ENCODE measurements at places on chromosomes 1 and 21. TPM values are rescaled to one million over a fixed set of nuclear protein-coding genes. Genes with fewer than 3 reads are reported as not detected.

GRCh38 chr1:106817575-106817974 lies 238.9 kb upstream of the PRMT6 start:
- DNase-seq, result no peak

DNA sequence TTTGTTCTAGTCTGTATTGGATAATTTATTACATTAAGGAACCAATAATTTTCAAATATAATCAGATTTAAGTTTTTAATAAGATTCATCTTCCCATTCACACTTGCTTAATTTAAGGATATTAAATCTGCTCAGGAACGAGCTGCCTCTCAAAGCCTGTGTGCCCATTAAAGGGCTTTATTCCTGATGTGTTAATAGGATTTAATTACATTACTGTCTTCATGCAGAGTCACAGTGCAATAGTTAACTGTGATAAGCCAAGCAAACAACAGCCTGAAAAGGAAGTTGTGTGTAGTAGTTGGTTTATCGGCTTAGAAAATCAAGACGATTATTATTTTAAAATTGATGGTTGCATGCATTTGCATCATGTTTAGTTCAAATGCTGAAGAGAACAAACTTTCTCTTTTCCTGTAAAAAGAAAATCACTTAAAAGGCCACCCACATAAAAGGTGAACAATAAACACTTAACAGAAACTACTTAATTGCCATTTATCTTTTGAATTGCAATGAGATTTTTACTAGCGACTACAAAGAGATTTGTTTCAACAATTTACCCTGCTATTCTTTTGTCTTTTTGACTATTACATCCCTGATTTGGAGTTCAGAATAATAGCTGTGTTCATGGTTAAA lies 174.6 kb downstream of the RWDD3 start:
- no peak for DNase-seq

RGS18 gene
- 0.09 TPM for total RNA-seq

- DNase-seq, result no peak
Observed at GRCh38 chr1:204278251-204278650, 64.5 kb upstream of the GOLT1A start.

GRCh38 chr1:183598386-183598785 lies 8.1 kb upstream of the NCF2 start:
- DNase-seq, result no peak

GRCh38 chr1:210496063-210496462 lies 167.4 kb downstream of the HHAT start:
- no peak for DNase-seq

DNA sequence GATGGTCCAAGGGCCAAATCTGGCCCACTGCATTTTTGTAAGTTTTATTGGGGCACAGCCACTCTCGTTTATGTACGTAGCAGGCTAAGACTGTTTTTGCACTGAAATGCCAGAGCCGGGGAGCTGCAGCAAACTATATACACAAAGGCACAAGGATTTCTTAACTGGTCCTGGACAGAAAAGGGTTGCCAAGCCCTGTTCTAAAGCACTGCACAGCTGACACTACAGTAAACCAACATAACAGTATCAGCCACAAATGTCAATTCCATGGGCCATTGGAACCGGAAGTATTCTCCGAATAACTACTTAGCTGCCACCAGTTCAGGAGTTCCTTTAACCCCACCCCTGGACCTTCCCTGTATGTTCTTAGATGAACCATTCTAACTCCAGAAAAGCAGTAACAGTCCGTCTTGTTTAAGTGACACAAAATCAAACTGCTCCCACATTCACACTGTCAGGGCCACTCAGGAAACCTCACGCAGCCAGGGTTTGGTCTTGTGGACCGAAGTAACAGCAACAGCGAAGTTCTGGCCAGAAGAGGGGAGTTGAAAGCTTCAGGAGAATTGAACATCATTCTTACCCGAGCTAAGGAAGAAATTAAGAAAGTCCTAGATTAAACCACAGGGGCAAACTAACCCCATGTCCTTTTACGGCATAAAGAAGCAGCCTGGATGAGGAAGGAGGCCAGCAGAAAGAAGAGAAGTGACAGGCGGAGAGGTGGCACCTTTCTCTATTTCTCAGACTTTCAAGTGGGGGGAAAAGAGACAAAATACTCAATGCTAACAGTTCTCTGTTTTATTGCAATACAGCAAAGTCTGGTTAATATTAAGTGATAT lies 49.2 kb downstream of the COQ8A start:
- no peak for DNase-seq

DNA sequence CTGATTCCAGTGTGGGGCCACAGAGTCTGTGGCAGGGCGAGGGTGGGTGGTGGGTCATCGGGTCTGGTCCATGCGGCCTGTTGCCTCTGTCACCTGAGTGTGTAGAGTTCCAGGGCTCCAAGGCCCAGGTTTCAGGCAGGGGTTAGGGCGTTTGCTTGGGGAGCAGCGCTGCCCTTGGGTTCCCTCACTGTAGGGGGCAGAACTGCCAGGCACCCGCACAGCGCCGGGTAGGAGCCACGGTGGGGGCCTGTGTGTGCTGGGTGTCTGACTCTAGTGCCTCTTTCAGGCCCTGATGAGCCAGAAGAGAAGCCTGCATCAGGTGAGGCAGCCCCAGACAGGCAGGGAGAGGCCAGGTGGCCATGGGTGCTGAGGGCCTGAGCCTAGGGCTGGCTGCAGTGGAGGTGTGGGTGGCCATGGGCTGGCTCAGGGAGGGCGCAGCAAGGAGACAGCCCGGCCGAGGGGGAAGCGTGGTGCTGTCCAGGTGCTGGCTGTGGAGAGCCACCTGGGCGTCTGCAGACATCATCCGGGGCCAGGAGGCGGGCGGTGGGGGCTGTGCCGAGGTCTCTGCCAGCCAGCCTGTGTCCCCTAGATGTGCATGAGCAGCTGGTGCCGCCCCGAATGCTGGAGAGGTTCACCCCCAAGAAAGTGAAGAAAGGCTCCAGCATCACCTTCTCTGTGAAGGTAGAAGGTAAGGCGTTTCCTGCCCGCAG lies 72.3 kb downstream of the TRIM11 start:
- DNase-seq, result no peak

BCL2L15 gene
- 1.3 TPM for total RNA-seq

DNA sequence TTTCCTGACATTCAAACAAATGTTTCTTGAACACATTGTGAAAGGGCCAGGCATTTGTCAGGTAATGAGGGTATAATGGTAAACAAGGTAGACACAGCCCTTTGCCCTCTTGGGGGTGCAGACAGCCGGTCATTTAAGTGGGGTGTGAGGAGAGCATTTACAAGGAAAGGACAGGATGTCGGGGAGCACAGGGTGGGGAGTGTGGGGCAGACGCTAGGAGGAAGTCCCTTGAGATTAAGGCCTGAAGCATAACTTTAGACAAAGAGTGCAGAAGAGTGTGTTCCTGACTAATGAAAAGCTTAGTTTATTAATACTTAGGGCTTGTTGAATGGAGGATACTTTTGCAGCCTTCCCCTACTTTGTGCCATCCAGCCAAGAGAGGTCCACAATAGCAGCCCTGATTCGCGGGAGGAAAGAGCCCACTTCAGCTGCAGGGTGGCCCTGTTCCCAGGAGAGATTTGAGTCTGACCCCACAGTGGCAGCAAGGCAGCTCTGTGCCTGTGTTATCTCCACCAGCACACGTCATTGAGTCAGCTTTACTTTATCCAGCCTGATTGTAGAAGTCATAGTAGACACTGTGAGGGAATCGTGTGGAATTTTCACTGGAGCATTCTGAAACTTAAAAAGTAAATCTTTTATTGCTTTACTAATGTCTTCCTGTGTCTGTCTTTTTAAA lies 35.1 kb downstream of the MPZL1 start:
- no peak for DNase-seq

DNA sequence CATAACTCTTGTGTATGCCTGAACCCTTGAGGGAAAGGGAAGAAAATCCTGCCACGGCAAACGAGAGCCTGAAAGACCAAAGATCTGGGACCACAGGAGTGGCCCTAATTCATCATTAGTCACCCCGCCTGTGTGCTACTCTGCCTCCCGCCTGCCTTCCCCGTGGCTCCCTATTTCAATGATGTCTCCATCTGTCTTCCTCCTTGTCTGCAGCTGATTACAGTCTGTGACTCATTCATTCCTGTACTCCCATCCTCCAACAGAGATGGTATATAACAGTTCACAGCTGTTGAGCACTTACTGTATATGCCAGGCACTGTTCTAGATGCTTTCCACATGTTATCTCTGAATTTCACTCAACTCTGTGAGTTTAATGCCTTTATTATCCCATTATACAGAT lies 96.6 kb downstream of the SEC16B start:
- DNase-seq, result no peak

KRTAP15-1 gene
- not detected for total RNA-seq

DNA sequence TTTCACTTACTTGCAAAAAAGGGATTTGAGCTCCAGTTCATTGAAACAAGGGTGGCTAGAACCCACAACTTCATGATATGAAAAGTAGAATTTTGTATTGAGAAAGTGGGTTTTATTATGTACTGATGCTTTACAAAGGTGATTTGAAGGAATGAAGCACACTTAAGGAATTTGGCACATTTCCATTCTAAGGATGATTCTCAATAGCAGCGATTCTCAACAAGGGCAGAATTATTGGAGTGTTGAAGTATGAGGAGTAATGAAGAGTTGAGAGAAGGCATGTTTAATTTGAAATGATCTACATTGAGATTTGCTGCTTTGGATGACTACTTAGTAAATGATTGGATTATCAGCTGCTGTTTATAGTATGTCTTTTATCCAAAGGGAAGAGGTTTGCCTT lies 54.7 kb downstream of the FNBP1L start:
- DNase-seq, result no peak

DNA sequence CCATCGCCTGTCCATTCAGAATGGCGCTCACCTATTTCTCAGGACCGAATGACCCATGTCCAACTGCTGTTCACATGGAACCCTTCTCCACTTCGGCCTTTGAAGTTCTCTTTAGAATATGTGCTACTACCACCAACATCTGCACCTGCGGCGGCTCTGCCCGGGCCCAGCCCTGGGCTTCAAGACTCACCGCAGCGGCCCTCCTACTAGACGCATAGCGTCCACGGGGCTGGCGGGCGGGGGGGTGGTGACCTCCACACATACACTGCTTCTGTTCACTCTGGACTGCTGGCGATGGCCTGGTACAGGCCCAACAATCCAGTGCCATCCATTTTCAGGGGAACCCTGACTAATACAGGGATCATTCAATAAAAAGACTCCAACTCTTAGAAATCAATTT lies 394.2 kb downstream of the VAV3 start:
- DNase-seq, result no peak

DNA sequence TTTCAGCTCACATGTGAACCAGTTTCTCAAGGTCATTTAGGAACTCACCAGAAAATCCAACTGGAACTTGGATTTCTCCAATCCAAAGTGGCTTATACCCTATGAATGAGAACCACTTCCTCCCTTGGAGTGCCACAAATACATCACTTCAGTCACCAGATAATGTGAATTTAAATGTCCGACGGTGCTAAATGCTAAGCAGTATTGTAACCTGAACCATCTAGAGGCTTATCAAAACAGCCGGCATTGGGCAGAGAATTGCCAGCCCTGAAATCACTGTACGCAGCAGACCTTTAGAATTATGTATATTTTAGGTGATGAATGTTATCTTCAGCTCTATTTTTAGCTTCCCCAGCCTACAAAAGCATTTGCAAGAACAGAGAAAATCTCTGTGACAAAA lies 76.8 kb upstream of the COX20 start:
- no peak for DNase-seq

DNA sequence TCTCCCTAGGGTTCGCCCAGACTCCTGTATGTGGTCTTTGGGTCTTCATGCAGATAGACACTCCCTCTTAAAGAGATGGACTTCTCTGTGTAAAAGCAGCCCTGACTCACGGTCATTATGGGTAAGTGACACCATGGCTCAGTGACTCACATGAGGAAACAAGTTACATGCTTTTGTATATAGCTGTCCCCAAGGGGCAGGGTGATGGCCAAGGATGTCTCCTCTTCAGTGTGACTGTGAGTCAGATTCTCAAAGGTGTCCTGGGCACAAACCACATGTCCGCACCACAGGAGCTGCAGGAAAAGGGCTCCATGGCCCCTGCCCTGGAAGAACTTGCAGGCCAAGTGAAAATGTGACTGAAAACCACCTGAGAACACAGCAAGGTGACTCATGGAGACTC lies 380.4 kb downstream of the NPHP4 start:
- DNase-seq, result no peak

DNA sequence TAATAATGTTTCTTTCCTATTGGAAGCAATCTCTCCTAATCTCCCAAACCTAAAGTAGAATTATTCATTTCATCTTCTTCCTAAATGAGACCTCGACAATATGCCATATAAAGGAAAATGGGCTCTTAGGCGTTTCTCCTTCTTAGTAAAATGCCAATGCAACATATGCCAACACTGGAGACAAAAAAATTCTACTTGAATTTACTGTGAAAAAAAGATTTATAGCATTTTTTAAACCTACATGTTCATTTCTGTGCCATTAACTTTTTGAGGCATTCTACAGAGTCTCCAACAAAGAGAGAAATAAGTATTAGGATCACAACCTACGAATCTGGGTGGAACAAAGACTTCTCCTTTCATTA lies 1.3 kb downstream of the WDR47 start:
- no peak for DNase-seq

- DNase-seq, result no peak
Observed at GRCh38 chr21:36155603-36156338, 853 bp upstream of the DOP1B start.

GRCh38 chr1:209072481-209072880 lies 511.0 kb upstream of the CAMK1G start:
- DNase-seq, result no peak

- no peak for DNase-seq
Observed at GRCh38 chr1:107250169-107250568, 109.3 kb downstream of the NTNG1 start.

DNA sequence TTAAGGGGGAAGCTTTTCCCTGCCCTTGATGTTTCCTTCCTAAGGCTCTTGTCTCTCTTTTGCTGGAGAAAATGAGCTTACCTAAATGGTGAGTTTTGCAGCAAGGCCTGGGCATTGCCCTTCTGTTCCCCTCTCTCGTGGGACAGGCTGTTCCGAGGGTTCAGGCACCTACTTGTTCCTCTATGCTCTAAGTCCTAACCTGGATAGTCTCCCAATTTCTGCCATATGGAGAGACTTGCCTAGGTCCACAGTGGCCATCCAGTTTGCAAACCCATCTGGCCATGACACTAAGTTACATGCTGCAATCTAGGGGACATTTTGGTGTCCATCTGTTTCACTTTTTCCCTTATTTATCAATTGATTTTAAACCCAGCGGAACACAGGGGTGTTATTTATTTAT lies 192.0 kb upstream of the KIAA0040 start:
- no peak for DNase-seq

DNA sequence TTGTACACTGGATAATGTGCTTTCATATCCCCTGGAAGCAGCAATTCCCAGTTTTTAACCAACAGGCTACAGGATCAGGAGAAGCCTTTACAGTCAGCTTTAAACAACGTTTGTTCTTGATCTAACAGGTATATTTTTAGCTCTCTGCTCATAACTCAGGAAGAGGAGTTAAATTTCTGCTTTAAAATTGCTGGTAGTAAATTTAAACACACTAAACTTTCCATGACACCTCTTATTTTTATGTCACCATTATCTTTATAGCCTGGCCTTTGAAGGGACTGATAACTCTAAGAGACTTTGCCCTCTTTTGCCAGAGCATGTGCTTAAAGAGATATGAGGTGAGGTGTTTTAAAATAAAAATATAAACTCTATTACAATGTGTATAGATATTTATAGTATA lies 119.6 kb upstream of the BRINP3 start:
- DNase-seq, result no peak

CAMTA1 gene
- total RNA-seq, result 50.4 TPM
